ENCODE measurements at places on chromosomes 5 and 9.
A peak's percentile ranks its signal among the peaks of the same experiment; 100 is the strongest.

DNA sequence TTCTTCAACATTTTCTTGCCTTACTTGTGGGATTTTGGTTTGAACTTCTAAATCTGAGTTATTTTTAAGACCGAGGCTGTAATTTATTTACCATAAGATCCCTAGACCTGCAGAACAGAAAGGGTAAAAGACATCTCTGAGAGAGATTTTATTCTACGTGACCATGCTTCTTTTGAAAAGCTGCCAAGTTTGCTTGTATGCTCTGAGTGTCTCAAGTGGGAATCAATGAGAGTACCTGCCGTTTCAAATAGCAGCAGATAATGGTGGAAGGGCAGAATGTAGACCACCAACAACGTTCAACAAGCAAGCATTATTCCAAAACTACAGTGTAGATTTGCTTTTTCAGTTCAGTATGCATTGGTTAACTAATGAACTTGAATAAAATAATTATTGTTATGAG lies 108.6 kb upstream of the MINAR2 start:
- DNase-seq, result no peak

DNA sequence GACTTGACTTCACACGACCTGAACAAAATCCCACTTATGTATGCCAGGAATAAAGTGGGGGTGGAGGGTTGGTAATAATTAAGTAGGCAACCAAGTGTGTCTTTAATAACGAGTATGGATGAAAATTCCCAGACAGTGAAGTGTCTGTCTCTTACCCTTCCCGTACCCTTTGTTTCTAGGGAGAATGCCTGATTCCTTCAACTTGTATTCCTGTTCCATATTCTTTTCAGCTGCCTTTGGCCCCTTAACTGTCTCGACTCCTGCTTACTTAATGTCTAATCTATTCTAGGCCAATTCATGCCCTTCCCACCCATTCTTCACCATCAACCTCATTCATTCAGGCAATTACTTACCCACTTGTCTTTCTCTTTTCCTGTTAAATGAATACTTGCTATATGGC lies 380.5 kb downstream of the RAB3C start:
- no peak for DNase-seq

GRCh38 chr5:168302785-168303184 lies 11.3 kb downstream of the WWC1 start:
- no peak for DNase-seq

- peak; percentile 16 for DNase-seq
Measured at GRCh38 chr5:127441799-127442484, 75.5 kb upstream of the PRRC1 start.

- no peak for DNase-seq
Measured at GRCh38 chr5:123294544-123294943, 128.7 kb downstream of the CEP120 start.

DNA sequence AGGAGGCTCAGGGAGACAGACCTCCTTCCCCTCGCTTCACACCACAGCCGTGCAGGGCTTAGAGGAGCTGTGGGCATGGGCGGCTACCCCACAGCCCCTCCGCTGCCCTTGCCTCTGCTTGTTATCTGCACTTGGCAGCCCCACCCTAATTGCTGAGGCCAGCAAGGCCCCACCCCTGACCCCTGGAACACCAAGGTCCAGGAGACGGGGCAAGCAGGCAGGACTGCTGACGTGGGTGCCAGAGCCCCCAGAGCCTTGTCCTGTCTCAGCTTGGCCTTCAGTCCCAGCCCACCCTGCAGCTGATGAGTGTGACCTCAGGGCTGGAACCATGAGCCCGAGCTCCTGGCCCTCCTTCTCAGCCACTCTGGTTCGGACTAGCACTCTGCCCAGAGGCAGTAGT lies 29.1 kb upstream of the NEURL1B start:
- no peak for DNase-seq

Data from NCI-H2029 (cell line).